Suppressor macrophage treated with lipopolysaccharide for 1 hour (primary cell): ENCODE measurements at places on chromosomes 2 and 18.

DNA sequence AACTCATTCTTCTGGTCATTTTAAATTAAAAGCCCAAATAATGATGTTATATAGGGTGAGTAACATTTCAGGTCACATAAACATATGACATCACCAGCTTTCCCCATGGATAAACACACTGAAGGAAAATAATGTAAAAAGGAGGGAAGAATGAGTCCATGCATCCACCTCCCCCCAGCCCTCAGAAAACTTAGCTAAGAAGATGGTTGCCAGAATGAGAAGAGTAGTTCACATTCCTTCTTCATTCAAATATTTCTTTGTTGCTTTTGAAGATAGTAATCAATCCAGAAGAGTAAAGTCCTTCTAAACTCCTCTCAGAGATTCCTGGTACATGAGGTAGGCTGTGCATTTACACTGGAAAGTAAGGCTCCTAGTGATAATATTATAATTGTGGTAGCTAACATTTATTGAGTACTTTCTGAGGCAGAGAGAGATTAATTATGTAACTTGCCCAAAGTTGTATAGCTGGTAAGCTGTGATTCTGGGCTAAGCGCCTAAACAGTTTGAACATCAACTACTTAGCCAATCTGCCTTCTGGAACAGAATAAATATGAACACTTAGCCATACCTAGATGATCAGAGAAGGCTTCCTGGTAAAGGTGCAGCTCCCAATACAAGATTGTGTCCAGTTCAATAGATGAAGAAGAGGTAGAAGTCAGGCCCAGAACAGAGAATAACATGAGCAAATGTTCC is 256.7 kb upstream of the FN1 start:
- DNase-seq = no peak

- DNase-seq = peak; percentile 84
Measured at GRCh38 chr2:231925303-231926179, 655 bp downstream of the NPPC start.

DNA sequence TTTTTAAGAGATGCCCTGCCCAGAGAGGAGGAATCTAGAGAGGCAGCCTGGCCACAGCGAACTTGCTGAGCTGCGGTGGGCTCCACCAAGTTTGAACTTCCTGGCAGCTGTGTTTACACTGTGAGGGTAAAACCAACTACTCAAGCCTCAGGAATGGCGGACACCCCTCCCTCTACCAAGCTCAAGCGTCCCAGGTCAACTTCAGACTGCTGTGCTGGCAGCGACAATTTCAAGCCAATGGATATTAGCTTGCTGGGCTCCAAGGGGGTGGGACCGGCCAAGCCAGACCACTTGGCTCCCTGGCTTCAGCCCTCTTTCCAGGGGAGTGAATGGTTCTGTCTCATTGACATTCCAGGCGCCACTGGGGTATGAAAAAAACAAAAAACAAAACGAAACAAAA is 289.4 kb downstream of the KCNS3 start:
- no peak for DNase-seq

- no peak for DNase-seq
Measured at GRCh38 chr18:24342347-24342746, 55.3 kb downstream of the OSBPL1A start.

GRCh38 chr2:151153601-151154000 is 108.1 kb downstream of the RBM43 start:
- no peak for DNase-seq

DNA sequence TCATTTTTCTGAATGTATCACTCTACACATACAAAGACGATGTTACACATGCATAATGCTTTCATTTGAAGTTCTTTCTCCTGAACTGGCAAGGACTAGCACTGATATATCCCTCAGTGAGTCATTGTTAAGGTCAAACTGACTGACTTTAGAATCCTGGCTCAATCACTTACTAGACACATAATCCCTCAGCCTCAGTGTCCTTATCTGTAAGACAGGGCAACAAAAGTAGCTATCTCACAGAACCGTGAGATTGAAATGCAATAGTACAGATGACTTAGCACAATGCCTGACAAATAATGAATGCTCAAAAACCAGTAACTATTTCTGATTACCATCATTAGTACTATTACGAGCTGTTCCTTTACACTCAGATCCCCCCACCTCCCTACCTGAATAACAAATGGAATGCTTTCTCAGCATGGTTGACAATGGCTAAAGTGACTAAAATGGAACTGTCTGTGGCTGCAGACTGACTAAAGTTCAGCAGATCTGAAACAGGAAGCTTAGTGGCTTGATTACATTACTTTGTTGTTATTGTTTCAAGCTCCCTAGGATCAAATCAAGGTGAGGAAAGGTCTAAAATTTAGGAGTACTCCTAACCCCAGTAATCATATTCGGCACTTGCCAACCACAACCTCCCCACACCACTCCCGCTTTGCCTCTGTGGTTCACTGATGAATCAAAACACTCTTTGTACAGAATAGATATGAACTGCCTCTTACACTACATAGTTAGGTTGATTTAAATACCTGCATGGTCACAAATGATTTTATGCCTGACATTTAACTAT is 35.8 kb upstream of the CACNB4 start:
- no peak for DNase-seq

- DNase-seq = no peak
Measured at GRCh38 chr2:85400541-85401463, 9.4 kb downstream of the CAPG start.

- no peak for DNase-seq
Measured at GRCh38 chr2:219670386-219670785, 43.0 kb downstream of the SLC4A3 start.

GRCh38 chr2:19313553-19313952 is 44.9 kb downstream of the OSR1 start:
- no peak for DNase-seq
